ENCODE measurements at places on chromosomes 16 and 17.
A peak's percentile ranks its signal among the peaks of the same experiment; 100 is the strongest.

GRCh38 chr16:24535827-24536226 lies 3.5 kb upstream of the RBBP6 start:
- DNase-seq: no peak

DNA sequence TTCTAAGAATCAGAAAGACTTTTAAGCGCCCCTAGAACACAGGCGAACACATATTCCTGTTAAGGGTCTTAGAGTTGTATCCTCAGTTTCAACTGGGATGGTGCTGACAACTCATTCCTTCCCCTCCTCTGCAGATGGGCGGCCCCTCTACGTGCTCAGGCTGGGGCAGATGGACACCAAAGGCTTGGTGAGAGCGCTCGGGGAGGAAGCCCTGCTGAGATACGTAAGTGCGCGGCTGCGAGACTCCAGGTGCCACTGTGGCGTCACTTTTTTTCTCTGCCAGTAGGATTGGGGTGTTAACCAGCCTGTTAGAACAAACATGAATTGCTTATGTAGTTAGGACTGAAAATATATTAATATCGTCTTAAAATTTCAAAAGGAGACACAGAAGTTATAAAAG lies 62.7 kb downstream of the SEC14L1 start:
- DNase-seq: no peak

DNA sequence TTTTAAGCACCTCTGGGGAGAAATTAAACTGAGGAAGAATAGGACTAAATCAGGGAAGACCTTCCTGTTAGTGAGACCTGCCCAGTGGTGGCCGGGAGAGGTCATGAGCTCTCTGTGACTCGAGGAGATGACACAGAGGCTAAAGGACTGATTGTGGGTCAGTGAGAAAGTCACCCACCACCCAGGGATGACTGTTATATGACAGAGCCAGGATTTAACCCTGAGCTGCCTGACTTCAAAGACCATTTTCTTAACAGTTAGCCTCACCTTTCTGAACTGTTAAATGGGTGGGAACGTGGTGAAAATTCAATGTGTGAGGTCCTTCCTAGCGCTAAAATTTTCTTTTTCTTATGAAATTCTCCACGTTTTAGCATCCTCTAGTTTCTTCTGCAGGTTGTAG lies 72.5 kb downstream of the WSB1 start:
- DNase-seq: no peak

GRCh38 chr16:3672571-3673041 lies 18.1 kb downstream of the DNASE1 start:
- DNase-seq: no peak

- DNase-seq: peak; percentile 66
These were observed 373 bp downstream of the CMC2 start for GRCh38 chr16:81006211-81006812.

DNA sequence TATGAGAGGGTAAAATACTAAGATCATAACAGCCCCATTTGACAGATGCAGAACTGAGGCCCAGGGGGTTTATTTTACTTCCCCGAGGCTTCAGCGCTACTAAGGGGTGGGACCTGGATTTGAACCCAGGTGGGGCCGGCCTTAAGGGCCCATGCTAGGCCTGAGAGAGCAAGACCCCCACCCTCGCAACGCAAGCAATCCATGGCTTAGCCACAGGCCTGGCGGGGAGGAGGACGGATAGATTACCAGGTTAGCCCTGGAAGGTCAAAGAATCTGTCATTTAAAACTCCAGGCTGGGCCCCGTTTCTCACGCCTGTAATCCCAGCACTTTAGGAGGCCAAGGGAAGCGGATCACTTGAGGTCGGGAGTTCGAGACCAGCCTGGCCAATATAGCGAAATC lies 1.9 kb upstream of the CDH3 start:
- DNase-seq: no peak

GRCh38 chr17:7426896-7427489 lies 1.6 kb downstream of the SPEM2 start:
- DNase-seq: no peak

GRCh38 chr17:59418732-59419166 lies 87.3 kb downstream of the YPEL2 start:
- DNase-seq: no peak

DNA sequence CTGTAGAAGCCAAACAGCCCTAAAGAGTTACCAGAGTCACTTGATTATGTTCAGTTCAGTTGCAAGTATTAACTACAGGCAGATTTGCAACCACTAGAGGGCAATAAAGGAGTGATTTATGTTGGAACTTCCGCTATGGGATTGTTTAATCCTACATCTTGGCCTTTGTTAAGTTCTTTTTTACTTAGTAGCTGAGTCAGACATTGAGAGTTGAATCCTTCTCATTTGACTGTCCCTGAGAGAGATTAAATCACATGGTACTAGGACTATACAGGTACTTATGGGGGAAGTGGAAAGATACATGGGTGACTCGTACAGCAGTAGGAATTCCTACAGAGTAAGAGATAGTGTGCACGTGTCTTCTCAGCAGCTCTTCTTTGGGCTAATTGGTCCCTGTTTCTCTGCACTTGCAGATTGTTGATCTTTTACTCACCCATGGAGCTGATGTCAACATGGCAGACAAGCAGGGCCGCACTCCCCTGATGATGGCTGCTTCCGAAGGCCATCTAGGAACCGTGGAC lies 40.3 kb downstream of the CYB561 start:
- DNase-seq: no peak

GRCh38 chr17:75584849-75585175 lies 2.8 kb upstream of the MYO15B start:
- DNase-seq: no peak

- DNase-seq: no peak
These were observed 1425.1 kb upstream of the CDH8 start for GRCh38 chr16:63461248-63461841.

DNA sequence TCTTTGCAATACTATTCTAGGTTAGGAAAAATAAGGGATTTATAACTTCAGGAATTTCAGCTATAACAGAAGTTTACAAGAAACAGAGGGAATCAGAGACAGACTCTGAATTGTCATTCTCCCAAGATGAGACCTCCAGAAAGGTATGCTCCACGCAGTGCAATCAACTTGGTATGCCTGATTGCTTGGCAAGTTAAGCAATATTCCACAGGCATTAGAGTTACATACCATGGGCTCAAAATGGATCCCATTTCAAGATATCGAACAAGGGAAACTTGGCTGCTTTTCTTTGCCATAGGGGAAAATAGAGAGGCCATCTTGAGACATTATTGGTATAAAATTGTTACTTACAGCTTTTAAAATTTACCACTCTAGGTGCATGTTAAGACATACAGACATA lies 615.6 kb upstream of the SOX9 start:
- no peak for DNase-seq

DNA sequence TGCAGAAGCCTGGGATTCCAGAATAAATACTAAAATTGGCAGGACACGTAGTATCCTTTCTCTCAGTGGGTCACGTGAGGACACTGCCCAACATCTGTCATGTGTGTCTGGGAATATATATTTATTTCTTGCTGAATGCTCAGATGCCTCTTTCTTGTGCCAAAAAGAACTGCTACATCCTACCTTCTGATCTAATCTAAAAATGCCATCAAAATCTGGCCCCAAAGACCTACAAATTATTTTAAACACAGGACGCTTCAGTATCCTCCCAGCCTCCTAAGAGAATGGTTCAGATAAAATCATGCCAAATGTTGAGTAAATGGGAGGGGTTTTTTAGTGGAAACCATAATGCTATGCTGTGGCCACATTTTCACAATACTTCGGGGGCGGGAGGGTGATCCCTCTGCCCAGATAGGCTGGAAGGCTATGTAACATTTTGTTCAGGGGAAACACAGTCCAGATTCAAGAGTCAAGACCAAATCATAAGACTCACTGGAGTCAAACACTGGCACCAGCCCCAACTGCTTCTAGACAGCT lies 22.9 kb upstream of the CORO6 start:
- DNase-seq: no peak

GRCh38 chr17:29880031-29880430 lies 50.0 kb downstream of the SSH2 start:
- DNase-seq: no peak

DNA sequence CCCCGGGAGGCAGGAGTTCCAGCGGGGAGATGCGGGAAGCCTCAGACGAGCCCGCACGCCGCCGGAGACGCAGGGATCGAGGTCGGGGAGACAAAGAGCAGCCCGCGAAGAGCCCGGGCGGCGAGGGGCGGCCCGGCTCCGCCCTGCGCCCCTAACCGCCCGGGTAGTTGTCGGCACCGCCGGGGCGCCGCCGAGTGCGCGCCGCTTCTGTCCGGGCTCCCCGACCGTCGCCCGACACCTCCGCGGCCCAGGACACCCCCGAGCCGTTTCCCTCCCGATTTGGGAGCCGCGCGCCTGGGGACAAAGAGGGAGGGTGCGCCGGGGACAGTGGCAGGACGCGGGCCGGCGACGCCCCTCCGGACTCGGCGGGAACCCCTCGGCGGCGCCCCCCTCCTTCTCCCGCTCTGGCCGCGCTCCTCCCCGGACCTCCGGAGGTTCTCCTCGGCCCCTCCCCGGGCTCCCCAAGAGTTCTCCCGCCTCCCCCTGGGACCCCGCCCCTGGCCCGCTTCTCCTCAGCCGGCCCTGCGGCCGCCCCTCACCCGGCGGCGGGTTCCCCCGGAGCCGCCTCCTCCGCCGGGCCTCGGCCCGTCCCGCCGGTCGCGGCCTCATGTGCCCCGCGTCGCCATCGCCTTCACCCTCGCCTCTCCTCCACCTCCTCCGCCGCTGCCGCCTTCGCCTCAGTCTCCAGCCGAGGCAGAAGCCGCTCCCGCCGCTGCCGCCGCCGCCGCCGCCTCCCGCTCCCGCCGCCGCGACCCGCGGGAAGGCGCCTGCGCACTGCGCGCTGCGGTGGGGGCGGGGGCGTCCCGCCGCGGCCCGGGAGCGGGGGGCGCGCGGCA lies at the start of gene GJC1:
TSS of gene GJC1 (minus strand) at position 765 of the 836 bp plus-strand sequence. CDS start 24,470 bp downstream, outside the sequence.
- DNase-seq: peak; percentile 56

DNA sequence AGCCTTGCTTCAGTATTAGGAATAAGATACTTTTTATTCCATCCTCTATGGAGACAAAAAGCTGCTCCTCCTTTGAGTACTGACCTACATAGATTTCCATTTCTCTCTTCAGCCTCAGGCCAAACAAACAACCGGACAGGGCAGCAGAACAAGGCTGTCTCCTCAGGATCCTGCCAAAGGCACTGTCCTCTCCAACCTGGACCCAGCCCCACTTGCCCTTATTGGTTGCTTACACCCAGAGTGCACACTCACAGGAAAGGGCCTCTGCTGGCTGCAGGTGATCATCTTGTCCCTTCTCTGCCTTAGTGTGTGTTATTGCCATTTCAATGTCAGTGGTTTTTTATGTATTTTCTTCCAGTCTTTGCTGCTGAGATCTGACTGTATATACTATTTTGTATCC lies 26.6 kb downstream of the LIG3 start:
- no peak for DNase-seq

- no peak for DNase-seq
These were observed 25.0 kb upstream of the KCNJ16 start for GRCh38 chr17:70049801-70050591.

GRCh38 chr17:17440010-17440843 lies 36.6 kb upstream of the MED9 start:
- peak; percentile 66 for DNase-seq

- no peak for DNase-seq
These were observed at the start of gene TEKT1 for GRCh38 chr17:6831661-6832263. TEKT1 (minus strand) TSS chr17:6831729; CDS start chr17:6830376, 1,353 bp downstream.

DNA sequence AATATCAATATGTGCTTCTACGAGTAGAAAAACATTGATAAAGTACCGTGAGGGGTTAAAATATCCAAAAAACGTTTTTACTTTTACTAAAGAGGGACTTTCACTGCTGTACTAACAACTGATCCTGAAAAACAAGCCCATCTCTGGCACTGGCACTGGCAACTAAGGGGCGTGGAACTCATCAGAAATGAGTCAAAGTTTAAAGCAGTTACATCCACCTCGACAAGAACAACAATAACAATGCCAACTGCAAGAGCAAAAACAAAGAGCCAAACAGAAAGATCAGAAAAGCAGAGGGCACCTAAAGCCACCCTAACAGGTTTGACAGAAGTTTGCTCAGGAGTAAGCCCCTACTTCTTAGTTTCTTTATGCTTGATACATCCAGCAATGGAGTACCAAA lies 13.1 kb downstream of the MBTPS1 start:
- DNase-seq: no peak

GRCh38 chr16:53071748-53072301 lies 17.0 kb downstream of the CHD9 start:
- DNase-seq: peak; percentile 29

- DNase-seq: peak; percentile 87
These were observed at the start of gene GAA for GRCh38 chr17:80101011-80101945. GAA (plus strand) TSS chr17:80101581; CDS start chr17:80104587, 3,006 bp downstream.

DNA sequence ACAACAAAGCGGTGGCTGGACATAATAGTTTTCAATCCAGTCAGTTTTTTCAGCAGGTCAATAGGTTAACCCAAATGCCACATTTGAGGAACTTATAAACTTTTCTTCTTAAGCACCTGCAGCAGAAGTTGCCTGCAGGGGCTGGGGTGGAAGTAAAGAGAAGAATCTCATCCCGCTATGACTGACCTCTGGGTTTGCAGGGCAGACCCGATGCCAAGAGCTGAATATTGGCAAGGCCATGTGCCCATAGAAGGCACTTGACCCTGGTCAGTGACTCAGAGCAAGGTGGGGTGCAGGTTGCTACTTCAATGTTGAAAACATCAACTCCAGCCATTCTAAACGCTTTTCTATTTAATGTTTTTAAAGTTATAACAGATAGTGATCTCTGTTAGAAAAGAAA lies 17.9 kb upstream of the SMPD3 start:
- DNase-seq: no peak

DNA sequence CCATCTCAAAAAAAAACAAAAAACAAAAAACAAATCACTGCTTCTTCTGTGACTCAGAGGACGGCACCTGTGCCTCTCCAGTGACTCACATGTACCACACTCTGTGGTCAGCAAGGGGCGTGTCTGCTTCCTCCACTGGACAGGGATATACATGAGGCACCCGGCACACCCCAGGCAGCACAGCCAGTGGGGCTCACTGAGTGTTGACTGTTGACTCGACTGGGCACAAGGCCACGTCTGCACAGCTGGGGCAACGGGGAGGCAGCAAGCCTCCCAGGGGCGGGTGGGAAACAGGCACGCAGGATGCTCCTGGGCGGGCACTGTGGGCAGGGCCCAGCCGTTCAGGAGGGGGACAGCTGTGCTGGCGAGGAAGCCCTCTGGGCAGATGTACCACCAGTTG lies 64.1 kb downstream of the TIMM22 start:
- DNase-seq: no peak

GRCh38 chr16:65185241-65185778 lies 63.4 kb upstream of the CDH11 start:
- no peak for DNase-seq

DNA sequence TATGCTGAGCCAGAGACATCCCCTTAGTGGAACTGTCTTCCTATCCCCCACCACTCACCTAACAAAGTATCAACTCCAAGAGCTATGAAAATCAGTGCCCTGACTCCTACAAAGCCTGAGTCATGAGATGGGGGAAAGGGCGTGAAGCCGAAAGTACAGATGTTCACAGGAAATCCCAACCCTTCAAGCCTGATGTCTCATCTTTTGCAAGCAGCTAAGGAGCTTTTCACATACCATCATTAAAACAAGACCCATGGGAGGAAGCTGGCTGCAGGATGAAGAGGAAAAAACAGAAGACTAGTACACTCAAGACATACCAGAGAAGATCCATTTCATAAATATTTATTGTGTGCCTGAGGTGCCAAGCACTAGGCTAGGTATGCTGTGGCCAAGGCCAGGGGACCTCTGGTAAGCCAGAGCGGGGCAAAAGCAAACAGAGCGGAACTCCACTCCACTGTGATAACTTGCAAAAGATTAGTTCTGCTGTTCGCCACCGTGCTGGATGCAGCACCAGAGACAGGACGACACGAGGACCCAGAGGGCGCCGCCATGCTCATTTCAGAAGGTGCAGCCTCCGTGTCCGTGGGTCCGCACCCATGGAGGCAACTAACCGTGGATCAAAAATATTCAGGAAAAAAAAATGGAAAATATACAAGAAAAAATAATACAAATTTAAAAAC lies 4.5 kb upstream of the MNT start:
- no peak for DNase-seq

Measured in DND-41 (cell line).